Umbilical cord (tissue), 2 donors: ENCODE measurements at places on chromosomes 7 and 10. TPM values are rescaled to one million over a fixed set of nuclear protein-coding genes. Genes with fewer than 3 reads are reported as not detected.

VWA2 gene
- total RNA-seq = 2.2 TPM

DNA sequence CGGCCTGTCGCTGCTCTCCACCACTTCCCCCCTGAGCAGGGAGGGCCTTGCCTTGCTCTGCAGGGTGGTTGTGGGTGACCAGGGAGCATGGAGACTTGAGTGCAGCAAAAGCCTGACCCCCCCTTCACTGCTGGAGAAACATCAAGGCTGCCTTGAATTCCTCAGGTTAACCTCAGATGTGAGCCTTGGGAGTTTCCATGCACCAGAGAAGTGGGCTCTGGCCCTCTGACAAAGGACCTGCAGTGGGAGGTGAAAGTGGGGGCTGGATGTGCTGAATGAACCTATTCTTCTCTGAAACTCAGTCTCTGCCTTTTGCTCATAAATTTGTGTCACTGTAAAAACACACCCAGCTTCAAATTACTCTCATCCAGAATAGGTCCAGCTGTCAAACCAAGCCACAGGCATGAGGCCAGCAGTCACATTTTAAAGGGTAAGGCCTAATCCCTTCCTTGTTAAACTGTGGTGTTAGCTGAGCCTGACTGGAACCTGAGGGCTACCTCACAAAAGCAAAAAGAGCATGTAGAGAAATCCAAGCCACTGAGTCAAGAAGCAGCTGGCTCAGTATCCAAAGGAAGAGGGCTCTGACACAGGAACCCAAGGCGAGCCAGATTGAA lies 356.8 kb downstream of the CCSER2 start:
- no peak for DNase-seq

GRCh38 chr7:34845666-34846361 lies 187.8 kb downstream of the NPSR1 start:
- no peak for DNase-seq

IRF5 gene
- 5.5 TPM for total RNA-seq

GRCh38 chr7:143396625-143397556 lies 11.8 kb downstream of the EPHA1 start:
- DNase-seq = no peak

- DNase-seq = no peak
These were observed 7.4 kb downstream of the POLR1F start for GRCh38 chr7:19701471-19701870.

DNA sequence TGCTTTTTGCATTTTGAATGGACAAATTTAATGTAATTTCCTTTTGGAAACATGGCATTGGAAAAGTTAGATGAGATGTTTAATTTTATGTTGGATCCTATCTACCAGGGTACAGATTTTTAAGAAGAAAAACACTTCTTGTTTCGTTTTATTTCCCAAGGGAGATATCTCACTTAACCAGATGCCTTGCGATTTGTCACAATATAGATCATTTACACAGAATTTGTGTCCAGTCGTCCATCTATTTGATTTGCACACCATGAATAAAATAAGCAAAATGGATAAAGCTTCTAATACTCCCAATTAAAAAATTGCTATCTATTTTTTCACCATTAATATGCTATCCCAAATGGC lies 25.7 kb downstream of the HDAC9 start:
- DNase-seq = no peak

DNA sequence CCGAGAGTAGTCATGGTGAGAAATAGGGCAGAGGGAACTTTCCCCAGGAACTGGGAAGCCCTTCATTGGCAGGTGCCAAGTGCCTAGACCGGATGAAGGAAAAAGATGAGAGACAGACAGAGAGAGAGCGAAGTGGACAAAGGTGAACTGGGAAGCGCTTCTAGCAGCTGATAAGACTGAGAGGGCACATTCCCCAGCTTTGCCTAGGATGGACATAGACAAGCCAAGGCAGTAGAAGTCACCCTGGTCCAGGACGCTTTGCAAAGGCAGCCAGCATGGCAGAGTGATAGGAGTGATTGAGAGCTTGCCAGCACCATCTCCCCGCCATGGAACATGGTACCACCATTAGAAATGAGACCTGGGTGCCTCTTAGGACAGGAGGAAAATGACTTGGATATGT lies 372.8 kb upstream of the MGMT start:
- DNase-seq = no peak

RTKN2 gene
- 5.1 TPM for total RNA-seq
